ENCODE measurements at places on chromosomes 12 and 14.

- no peak for DNase-seq
These were observed at the start of gene OTOGL for GRCh38 chr12:80099259-80099658. OTOGL (plus strand) TSS chr12:80099537; CDS start chr12:80209432, 109,895 bp downstream.

DNA sequence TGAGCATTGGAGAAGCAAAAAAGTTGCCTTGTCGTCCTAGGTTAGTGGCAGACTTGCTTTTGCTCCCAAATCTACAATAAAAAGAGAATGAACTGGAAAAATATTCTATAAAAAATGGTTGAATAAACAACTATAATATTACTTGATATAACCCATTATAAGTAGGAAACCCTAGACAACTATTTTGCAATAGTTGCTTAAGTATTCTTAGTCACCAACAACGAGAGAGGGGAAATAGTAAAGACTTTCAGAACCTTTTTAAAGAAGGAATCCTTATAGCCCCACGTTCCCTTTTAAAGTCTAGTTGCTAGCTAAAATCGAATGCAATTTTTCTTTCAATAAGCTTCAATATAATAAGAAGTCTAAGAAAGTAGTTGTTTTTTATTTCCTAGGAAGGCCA is 17.5 kb downstream of the AQP6 start:
- DNase-seq = no peak

DNA sequence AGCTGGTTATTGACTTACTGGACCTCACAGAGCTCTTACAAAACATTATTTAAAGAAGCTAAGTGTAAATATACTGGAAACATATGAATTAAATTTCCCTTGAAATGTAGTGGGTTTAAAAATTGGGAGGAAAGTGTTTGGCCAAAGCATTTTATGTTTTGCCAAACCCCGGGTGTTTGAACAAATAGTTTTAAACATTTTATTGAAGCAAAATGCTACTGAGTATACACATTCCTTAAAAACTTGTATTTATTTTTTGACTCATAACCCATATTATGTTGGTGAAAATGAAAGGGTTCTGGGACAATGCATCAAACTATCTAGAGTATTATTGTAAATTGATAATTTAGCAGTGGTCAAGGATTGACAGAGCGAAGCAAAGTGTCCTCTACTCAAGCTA is 1048.5 kb downstream of the SLC6A15 start:
- DNase-seq = no peak

- no peak for DNase-seq
These were observed 121.4 kb downstream of the SMOC1 start for GRCh38 chr14:70000601-70001000.

- DNase-seq = no peak
These were observed 83.6 kb downstream of the KSR2 start for GRCh38 chr12:117885211-117885610.

GRCh38 chr12:3038926-3039510 is 38.2 kb upstream of the TSPAN9 start:
- no peak for DNase-seq

- no peak for DNase-seq
These were observed 88.8 kb upstream of the NOS1 start for GRCh38 chr12:117450209-117450608.

- DNase-seq = no peak
These were observed 718.8 kb upstream of the TMEM132C start for GRCh38 chr12:127548123-127548553.

DNA sequence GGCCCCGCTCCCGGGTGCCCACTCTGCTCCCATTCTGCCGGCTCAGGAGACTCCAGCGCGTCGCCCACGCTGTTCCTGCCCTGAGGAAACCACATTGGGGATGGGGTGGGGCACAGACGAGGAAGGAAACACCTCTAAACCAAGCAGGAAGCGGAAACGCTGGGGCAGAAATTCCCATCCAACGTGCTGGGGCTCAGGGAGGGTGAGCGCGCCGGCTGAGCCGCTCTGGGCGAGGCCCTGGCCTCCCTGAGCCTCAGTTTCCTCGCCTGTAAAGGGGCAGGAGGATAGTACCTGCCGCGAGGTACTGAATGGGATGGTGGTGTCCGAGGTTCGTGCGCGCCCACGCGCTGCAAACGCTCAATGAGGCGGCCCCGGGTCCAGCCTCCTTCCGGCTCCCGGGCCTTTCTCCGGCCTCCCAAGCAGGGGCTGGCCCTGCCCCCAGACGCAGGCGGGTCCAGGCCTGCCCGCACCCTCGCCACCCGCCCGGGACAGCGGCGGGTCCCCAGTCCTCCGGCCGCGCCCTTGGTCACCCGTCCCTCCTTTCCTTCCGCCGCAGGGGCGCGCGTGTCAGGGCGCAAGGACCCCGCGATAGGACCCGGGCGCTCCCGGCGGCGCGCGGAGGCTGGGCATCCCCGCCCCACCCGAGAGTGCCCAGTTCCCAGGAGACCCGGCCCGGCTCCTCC is 673 bp downstream of the BEGAIN start:
- no peak for DNase-seq

DNA sequence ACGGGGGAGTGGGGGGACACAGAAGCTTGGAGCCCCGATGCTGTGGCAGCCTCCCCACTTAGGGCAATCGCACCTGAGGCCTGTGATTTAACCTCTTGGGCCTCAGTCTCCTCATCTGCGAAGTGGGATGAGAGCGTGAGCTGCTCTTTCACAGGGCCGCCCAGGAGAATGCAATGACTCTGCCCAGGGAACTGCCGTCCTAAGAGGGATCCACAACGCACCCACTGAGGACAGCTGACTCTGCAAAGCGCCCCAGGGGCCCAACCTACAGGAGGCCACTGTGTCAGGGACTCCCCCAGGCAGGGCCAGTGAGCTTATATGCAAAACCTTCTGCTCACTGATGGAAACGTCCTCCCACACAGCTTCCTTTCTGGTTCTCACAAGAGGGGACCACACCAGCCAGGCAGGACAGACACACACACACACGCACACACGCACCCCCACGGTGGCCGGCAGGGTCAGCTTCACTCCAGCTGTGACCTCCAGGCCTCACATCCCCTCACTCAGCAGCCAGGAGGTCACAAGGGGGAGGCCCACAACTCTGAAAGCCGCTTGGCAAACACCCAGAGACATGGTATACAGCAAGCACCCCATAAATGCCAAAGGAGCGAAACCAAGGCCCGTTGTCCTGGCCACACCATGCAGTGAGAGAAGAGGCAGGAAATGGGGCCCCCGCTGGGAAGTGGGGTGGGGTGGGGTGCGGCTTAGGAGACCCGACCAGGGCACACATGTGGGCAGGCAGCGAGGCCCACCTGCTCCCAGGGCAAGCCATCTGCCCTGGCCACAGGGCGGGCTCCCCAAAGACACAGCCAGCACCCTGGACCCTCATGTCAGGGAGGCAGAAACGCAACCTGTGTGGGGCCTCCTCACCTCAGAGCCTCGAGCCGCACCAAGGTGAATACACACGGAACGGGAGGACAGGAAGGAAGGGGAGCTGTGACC is 73.3 kb downstream of the NCOR2 start:
- DNase-seq = no peak

- no peak for DNase-seq
These were observed 4.3 kb downstream of the PSMD9 start for GRCh38 chr12:121892673-121893561.

DNA sequence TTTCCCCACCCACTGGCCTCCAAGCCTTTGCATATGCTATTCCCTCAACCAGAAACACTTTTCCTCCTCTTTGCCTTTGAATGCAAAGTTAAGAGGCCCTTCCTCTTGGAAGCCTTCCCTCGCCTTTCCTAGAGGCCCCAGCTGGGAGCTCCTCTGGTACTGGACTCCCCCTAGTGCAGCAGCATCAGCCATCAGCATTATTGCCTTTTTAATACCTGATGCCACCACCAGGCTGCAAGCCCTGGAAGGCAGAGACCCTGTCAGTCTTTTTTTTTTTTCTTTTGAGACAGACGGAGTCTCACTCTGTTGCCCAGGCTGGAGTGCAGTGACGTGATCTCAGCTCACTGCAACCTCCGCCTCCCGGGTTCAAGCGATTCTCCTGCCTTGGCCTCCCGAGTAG is 19.1 kb upstream of the PLA2G1B start:
- no peak for DNase-seq

- DNase-seq = no peak
These were observed 77.7 kb upstream of the COCH start for GRCh38 chr14:30796707-30797106.

GRCh38 chr12:123897221-123897620 is 75.4 kb downstream of the CCDC92 start:
- DNase-seq = no peak

- DNase-seq = no peak
These were observed 40.9 kb downstream of the TRIP11 start for GRCh38 chr14:91998667-91999570.
